ENCODE measurements at places on chromosomes 3 and 15.

DNA sequence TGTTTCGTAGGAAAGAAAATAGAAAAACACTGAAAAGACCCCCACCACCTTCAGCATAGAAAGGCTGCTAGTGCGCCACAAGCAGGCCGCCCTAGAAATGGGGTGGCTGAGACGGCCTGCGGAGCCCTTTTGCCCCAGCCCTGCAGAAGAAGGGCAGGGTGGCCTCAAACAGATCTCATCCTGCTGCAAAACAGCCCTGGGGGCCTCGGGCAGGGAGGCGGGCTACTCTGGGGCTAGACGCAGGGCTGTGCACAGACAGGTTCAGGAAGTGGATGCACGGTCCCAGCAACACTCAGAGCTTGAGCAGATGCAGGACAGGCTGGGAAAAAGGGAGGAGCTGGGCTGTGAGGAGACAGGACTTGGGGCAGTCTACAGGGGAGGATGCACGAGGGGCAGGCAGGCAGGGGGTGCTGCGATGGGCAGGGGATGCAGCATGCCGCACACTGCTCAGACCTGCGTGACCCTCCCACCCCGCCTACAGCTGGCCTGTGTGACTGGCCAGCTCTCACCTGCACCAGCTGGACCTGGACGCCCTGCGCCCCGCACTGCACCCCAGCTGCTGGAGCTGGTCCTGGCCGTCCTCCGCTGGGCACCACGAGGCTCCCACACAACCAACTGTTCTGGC, 34.3 kb downstream of the ZXDC start:
- DNase-seq = no peak

GRCh38 chr15:28981921-28982320, 96.1 kb downstream of the APBA2 start:
- DNase-seq = no peak

GRCh38 chr3:191412759-191413158, 48.2 kb upstream of the PYDC2 start:
- DNase-seq = peak; percentile 35

- no peak for DNase-seq
These were observed 236.8 kb downstream of the OPA1 start for GRCh38 chr3:193829781-193830180.
